Breast epithelium (tissue), 4 donors: ENCODE measurements at places on chromosomes 12 and 14. TPM values are rescaled to one million over a fixed set of nuclear protein-coding genes. Genes with fewer than 3 reads are reported as not detected.

GRCh38 chr12:11347810-11348209 lies 37.6 kb upstream of the PRB4 start:
- H3K27me3 ChIP-seq = no peaks in the 10 kb centered on the region
- H3K4me1 ChIP-seq = no peaks in the 10 kb centered on the region
- no peak overlapping the region for H3K4me3 ChIP-seq
- DNase-seq = no peak
- H3K36me3 ChIP-seq = no peaks in the 10 kb centered on the region
- H3K27ac ChIP-seq = no peak overlapping the region

The AKAP5 gene
- 0.96 TPM for total RNA-seq

The KRT74 gene
- not detected for total RNA-seq

The PLEK2 gene
- total RNA-seq = 5.2 TPM

The SLC10A1 gene
- total RNA-seq = not detected

The TMEM119 gene
- 21.0 TPM for total RNA-seq

DNA sequence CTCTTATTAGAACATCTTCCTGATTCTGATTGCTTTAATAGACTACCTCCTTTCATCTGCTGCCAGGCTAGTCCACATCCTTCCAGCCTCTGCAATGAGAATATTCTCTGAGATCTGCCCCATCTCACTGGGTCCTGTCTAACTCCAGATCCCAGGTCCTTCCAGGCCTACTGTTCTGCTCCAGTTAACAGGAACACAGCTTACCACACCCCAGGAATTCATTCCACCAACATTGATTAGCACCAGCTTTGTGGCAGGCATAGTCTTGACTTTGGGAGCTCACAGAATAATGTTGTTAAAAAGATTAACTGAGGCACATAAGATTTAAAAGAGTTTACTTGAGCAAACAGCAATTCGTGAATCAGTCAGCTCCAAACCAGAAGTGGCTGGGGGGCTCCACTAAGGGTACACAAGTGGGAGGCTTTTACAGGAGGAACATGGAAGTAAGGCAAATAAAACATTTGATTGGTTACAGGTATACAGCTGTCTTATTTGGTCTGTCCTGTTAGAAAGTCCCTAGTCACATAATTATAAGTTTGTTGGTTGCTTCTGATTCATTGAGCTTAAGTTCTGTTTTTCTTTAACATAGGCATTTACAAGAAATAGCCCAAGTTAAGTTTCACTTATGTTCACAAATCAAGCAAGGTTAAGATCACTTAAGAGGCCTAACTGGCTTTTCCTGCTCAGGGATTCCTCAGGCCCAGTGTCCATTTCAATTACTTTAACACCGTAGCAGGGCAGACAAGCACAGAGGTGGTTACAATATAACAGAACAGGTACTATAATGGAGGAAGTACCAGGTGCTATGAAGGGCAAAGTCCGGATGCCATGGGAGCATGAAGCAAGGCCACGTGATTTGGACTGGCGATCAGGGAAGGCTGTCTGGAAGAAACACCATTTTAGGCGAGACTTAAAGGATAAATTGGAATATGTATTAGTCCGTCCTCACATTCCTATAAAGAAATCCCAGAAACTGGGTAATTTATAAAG lies 12.2 kb upstream of the MYH7 start:
- no peaks in the 10 kb centered on the region for H3K27me3 ChIP-seq
- no peak overlapping the region for H3K4me3 ChIP-seq
- H3K36me3 ChIP-seq = no peaks in the 10 kb centered on the region
- H3K27ac ChIP-seq = no peak overlapping the region
- no peaks in the 10 kb centered on the region for H3K4me1 ChIP-seq

GRCh38 chr14:68981139-68981538 lies 2.0 kb upstream of the ACTN1 start:
- no peak overlapping the region for H3K27ac ChIP-seq
- no peak for DNase-seq
- peaks cover 8% of the 10 kb centered on the region for H3K4me1 ChIP-seq
- H3K36me3 ChIP-seq = no peaks in the 10 kb centered on the region
- no peaks in the 10 kb centered on the region for H3K27me3 ChIP-seq

DNA sequence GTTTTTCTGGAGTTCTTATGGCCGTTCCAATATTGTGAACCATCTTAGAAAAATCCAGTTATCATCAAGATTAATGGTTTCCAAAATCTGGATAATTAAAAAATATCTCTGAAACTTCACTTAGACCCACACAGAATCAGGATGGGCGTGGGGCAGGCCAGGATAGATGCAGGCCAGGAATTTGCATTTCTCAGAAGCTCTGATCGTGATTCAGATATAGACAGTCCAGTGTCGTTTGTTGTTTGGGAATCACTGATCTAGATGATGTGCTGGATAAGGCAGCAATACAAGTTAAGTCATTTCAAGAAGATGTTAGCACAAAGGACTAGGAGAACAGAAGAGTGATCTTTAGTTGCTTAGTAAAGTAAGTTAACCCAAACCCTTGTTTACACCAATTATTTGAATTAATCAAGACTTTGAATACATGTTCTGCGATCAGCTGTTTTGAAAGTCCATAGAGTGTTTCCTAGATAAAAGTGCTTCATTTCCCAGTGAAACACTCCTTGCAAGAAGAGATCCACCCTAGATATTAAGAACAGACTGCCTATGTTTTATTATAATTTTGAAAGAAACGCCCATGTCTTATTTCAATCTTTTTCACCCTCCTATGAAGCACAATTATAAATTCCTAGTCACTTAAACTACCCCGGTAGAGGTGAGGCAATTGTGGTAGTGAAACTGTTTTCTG lies 90.9 kb downstream of the NEDD1 start:
- DNase-seq = no peak
- no peak overlapping the region for H3K4me3 ChIP-seq
- H3K27me3 ChIP-seq = no peaks in the 10 kb centered on the region
- H3K27ac ChIP-seq = no peak overlapping the region
- no peaks in the 10 kb centered on the region for H3K4me1 ChIP-seq

DNA sequence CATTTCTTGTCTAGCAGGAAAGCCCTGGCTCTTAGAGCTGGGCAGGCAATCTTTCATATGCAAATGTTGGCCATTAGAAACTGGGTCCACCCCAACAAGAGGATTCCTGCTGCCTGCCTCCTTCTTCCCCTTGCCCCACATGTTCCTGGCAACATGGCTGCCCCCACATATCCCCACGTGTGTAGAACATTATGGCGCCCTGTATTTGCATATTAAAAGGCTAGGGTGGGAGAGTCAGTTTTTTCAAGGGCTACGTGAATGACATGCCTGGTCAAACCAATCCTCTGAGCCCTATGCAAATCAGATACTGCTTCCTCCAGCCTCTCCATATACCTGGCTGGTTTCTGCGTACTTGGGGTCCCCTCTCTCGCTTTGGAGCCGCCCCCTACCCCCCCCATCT lies 514.0 kb downstream of the FUT8 start:
- H3K27ac ChIP-seq = no peak overlapping the region
- H3K4me3 ChIP-seq = no peak overlapping the region
- H3K4me1 ChIP-seq = no peaks in the 10 kb centered on the region
- no peaks in the 10 kb centered on the region for H3K27me3 ChIP-seq
- no peak for DNase-seq

- H3K27me3 ChIP-seq = no peaks in the 10 kb centered on the region
- no peaks in the 10 kb centered on the region for H3K36me3 ChIP-seq
- H3K27ac ChIP-seq = peak overlapping the region; percentile 75
- H3K4me3 ChIP-seq = peak overlapping the region; percentile 39
Measured at GRCh38 chr14:94936401-94936892, 166.5 kb upstream of the GSC start.

- H3K27ac ChIP-seq = no peak overlapping the region
- H3K36me3 ChIP-seq = no peaks in the 10 kb centered on the region
- DNase-seq = no peak
- H3K27me3 ChIP-seq = no peaks in the 10 kb centered on the region
- H3K4me1 ChIP-seq = no peaks in the 10 kb centered on the region
Measured at GRCh38 chr12:58541300-58541690, 379.0 kb downstream of the LRIG3 start.

DNA sequence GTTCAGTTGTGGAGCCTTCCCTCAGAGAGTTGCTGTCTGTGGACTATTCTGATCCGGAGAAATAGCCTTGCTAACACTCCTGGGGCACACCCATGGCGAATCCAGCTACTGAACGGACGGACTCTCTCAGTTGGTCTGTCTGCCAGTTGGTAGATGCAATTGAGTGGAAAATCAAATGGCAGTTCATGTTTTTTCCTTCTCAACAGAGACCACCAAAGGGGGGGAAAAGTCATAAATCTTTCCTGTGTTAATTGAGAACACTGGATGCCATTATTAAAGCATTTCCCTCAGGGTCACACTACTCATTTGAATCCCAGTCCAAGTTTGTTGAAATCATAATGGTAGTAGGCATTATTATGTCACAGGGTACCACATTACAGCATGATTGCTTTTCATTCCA lies 354.3 kb upstream of the FAR2 start:
- H3K36me3 ChIP-seq = no peaks in the 10 kb centered on the region
- H3K27ac ChIP-seq = no peak overlapping the region
- no peak for DNase-seq
- H3K27me3 ChIP-seq = no peaks in the 10 kb centered on the region
- no peaks in the 10 kb centered on the region for H3K4me1 ChIP-seq
- no peak overlapping the region for H3K4me3 ChIP-seq

DNA sequence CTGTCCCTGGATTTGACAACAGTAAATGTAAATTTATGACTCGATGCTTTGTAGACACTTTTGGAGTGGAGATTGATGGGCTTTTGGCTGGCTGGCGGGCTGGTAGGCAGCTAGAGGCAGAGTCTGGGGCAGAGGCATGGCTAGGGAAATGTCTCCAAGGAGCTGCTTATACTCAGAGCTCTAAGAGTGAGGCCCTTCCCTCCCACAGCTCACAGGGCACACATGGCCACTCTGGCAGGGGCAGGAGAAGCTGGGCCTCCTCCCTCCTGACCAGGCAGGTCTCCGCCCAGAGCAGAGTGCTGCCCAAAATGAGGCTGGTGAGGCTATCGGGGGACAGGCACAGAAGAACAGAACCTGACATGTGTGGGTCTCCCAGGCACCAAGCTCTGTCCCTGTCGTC lies 67.5 kb downstream of the GALNT16 start:
- H3K36me3 ChIP-seq = no peaks in the 10 kb centered on the region
- no peaks in the 10 kb centered on the region for H3K27me3 ChIP-seq
- no peak overlapping the region for H3K4me3 ChIP-seq
- no peaks in the 10 kb centered on the region for H3K4me1 ChIP-seq
- DNase-seq = no peak

- no peak overlapping the region for H3K27ac ChIP-seq
- H3K4me3 ChIP-seq = no peak overlapping the region
- no peak for DNase-seq
Measured at GRCh38 chr14:83913476-83913875, 1616.5 kb upstream of the FLRT2 start.

The DNAI7 gene
- 2.0 TPM for total RNA-seq

GRCh38 chr12:124316257-124316900 lies 21.5 kb downstream of the RFLNA start:
- DNase-seq = no peak
- H3K4me3 ChIP-seq = no peak overlapping the region
- no peaks in the 10 kb centered on the region for H3K36me3 ChIP-seq
- H3K4me1 ChIP-seq = no peaks in the 10 kb centered on the region
- no peak overlapping the region for H3K27ac ChIP-seq

- no peaks in the 10 kb centered on the region for H3K27me3 ChIP-seq
- peaks cover 10% of the 10 kb centered on the region for H3K4me1 ChIP-seq
- DNase-seq = no peak
- H3K27ac ChIP-seq = peak overlapping the region; percentile 95
Measured at GRCh38 chr12:26936559-26937442, 980 bp downstream of the INTS13 start.

The AQP2 gene
- not detected for total RNA-seq

The OR4K13 gene
- total RNA-seq = not detected

- H3K27ac ChIP-seq = no peak overlapping the region
- H3K4me3 ChIP-seq = no peak overlapping the region
- no peaks in the 10 kb centered on the region for H3K4me1 ChIP-seq
- no peaks in the 10 kb centered on the region for H3K27me3 ChIP-seq
- no peak for DNase-seq
Measured at GRCh38 chr12:7373226-7373625, 69.4 kb downstream of the ACSM4 start.

DNA sequence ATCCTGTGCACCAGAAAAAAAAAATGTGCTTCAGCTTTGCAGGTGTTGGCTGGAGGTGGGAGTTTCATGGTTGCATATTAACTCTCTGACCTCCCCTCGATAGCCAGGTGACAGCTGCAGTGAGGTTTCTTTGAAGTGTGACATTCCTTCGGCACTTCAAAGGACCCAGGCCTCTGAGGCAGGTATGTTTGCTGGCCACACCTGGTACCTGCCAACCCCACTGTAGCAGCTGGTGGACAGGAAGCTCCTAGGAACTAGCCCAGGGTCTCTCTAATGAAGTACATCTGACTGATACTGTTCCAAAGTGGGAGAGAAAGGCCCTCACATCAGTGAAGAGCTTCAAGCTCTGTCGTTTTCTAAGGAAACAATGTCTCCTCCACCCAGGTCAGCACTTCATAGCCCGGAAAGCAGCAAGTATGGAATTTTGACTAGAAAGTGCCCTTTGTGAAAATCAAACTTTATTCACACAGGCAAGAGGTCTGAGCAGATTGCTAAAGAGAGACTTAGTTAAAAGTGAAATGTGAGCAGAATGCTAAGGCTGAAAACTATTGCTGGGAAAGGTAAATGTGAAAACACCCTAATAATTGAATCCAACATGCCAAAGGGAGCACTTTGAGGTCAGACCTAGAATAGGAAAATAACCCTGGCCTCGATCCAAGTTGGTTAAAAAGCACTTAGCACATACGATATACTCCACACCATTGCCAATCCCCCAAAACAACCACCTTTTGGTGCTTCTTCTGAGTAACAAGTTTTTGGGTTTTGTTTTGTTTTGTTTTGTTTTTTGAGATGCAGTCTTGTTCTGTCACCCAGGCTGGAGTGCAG lies 71.3 kb downstream of the PHLDA1 start:
- H3K4me1 ChIP-seq = no peaks in the 10 kb centered on the region
- no peak for DNase-seq
- H3K27me3 ChIP-seq = no peaks in the 10 kb centered on the region
- no peak overlapping the region for H3K4me3 ChIP-seq

The DMAC2L gene
- 19.7 TPM for total RNA-seq

DNA sequence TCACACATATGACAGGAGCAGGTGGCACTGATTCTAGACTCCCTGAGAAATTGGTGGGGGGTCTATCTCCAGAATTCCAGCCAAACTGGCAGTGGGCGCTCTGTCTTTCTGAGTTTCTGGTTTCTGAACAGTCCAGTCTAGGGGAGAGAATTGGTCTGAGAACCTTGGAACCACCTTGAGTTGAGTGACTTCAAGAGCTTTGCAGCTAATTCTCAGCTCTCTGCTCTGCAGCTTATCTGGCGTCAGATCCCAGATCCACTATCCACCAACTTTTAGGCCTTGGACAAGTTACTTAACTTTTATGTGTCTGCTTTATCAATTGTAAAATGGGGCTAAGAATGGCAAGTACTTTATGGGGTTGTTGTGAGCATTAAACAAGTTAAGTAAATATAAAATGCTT lies 1.7 kb upstream of the KRT76 start:
- H3K4me3 ChIP-seq = no peak overlapping the region
- H3K27ac ChIP-seq = no peak overlapping the region
- H3K36me3 ChIP-seq = no peaks in the 10 kb centered on the region
- no peaks in the 10 kb centered on the region for H3K4me1 ChIP-seq
- H3K27me3 ChIP-seq = no peaks in the 10 kb centered on the region

The LPAR5 gene
- total RNA-seq = 1.8 TPM

- no peak overlapping the region for H3K4me3 ChIP-seq
- no peaks in the 10 kb centered on the region for H3K36me3 ChIP-seq
- H3K27me3 ChIP-seq = no peaks in the 10 kb centered on the region
- no peak for DNase-seq
Measured at GRCh38 chr12:83161456-83161855, 474.8 kb downstream of the TMTC2 start.
